A673 (cell line): ENCODE measurements at places on chromosomes 7 and 10.

DNA sequence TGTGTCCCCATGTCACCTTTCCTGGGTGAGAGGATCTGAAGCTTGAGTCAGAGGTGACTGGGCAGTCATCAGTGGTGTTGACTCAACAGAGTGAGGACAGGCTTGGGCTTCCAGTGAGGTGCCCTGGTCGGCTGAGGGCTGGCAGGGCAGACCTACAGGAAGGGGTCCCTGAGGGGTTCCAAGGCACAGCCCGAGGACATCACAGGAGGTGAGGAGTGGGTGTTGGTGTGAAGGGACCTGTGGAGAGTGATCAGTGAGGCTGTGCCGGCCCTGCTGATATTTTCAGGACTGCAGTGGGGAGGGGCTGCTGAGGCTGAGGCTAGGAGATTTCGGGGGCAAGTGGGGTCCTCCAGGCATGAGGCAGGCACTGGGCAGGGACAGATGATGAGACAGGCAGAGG is 545.5 kb downstream of the TCERG1L start:
- DNase-seq: no peak

- DNase-seq: no peak
These were observed 395.4 kb downstream of the LRMDA start for GRCh38 chr10:75826846-75827245.

DNA sequence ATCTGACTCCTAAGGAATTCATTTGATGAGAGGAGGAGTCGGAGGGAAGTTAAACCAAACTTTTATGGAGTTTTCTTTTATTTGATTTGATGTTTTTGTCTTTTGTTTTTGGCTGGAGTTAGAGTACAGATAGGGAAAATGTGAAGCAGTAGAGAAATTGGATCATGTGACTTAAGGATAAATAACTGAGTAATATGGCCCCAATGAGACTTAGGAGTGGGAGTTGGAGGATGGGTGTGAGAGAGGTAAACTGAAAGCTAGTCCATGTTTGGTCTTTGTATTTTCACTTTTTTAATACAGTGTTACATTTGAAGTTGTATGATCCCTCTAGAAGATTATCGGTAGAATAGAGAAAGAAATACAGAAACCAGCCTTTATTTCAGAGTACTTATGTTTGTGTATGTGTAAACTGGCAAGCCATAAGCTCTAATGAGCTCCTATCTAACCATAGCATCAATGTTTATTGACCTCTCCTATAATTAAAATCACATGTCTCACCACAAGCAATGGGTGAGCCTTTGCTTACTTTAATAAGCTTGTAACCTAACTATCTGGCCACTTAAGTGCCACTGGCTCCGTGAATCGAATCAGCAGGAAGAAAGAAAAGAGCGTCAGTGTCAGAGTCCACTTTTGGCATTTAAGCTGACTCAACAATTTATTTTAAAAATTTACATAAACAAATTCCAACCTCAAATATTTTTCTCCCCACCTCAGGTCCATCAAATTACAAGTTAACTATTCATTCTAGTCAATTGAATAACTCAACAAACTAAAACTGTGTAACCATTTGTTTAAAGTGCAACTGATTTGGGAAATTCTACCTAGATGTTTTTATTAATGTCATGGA is 113.8 kb downstream of the EPDR1 start:
- DNase-seq: no peak

GRCh38 chr7:18225067-18225466 is 197.4 kb upstream of the PRPS1L1 start:
- DNase-seq: no peak

- DNase-seq: no peak
These were observed 39.9 kb upstream of the FAM171A1 start for GRCh38 chr10:15411010-15411409.

DNA sequence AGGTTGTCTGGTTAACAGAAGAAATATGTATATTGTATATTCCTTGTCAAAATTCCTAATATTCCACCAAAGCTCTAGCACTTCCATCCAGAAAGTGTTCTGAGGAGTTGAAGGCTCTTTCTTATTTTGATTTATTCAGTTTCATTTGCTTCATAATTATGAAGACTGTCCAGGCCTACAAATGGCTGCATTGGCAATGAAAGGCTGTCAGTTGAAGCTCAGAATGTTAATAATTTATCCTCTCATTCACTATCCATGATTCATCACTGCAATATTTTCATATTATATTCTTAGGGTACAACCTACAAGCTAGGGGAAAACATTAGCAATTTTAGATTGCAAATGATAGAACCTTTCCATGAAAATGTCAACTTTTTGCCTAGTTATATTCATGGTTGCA is 57.3 kb downstream of the ARID5B start:
- no peak for DNase-seq
